ENCODE measurements at places on chromosomes 6 and 20.

DNA sequence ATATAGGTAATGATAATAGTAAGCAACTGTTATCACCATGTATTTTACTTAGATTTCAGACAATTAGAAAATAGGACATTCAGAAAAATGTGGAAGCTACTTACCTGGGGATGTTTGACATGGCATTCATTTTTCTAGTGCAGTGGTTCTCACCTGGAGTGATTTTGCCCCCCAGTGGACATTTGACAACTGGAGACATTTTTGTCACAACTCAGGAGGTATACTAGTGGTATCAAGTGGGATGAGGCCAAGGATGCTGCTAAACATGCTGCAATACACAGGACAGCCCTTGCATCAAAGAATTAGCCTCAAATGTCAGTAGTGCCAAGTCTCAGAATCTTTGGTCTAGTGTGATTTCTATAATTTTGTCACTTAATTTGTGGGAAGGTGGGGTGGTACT is 36.1 kb downstream of the NUS1 start:
- no peak for DNase-seq

DNA sequence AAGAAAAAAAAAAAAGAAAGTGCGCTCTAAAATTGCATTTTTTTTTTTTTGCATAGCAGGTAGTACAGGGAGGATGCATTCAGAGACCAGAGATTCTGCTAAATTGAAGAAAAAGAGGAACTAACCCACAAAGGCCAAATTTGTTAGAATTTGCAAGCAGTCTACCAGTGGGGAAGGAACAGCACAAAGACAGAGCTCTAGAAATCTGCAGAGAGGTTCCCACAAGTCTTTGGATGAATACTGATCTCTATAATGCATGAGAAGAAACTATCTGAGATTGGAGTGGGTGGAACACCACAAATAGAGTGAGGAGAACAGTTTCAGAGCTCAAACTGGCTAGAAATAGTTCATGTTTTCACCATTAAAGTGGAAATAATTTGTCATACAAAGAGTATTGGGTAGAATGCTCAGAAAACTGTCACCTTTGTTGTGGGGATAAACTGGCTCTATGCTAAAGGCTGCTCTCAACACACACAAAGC is 79.6 kb upstream of the AHI1 start:
- DNase-seq = no peak

- DNase-seq = peak; percentile 47
Measured at GRCh38 chr6:108497883-108498282, 62.8 kb upstream of the FOXO3 start.

GRCh38 chr6:41705996-41706835 is 29.2 kb downstream of the TFEB start:
- peak; percentile 61 for DNase-seq

DNA sequence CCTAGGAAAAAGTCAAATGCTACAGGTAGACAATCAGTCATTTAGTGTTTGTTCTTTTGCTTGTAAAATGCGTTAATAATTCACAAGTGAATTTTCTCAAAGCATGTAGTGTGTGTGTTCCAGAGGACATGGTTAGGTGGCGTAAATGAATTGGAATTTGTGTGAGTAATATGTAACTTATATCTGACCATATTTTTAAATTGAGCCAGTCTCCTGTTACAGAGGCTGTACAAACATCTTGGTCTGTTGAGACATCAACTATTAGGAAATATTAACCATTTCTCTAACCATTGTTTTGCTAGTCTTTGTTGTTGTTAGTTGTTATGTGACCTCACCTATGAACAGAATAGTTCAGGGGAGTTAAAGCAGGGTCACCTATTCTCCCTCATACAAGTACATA is 22.7 kb downstream of the MCM8 start:
- DNase-seq = no peak

DNA sequence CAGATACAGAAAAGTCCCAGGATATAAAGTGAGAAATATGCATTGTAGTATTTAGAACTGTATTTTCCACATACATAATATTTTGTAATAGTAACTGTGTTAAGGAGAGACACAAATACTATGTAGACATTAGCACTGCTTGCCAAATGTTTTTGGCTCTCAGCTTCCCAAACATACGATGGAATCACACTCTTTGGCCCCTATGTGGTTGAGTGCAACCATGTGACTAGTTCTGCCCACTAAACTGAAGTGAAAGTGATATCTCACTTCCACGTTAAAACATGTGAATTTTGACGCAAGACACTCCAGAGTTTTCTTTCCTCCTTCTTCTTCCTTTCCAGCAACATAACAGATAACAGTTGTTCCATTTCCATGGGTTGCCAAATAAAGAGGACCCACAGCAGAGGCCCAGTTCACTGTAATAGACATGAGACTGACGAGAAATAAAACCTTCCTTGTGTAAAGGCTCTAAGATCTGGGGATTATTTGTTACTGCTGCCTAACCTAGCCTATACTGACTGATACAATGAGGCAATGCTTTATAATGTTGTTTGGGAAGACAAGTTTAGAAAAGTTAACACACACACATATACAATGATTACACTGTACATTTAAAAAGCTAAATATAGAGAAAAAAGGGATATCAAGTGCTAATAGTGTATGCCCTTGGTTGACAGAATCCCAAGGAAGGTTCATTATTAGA is 97.2 kb downstream of the PTPRT start:
- DNase-seq = no peak

DNA sequence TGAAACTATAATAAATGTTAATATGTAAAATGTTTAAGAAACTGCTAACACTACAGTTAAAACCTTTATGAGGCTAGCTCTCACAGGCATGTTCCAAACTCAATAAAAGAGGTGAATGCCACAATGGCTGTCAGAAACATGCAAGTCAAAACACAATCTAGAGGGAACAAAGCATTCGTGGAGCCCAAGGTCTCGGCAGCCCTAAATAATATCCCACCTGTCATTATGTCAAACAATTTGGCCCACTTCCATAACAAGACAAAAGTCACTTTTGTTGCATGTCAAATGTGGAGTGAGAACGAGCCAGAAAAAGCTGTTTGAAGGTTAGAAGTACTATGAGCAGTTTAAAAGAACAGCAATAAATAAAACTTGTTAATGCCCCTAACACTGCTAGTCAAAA is 181.9 kb downstream of the GMDS start:
- no peak for DNase-seq

GRCh38 chr6:33126101-33126714 is 50.4 kb downstream of the HLA-DPB1 start:
- DNase-seq = peak; percentile 25

DNA sequence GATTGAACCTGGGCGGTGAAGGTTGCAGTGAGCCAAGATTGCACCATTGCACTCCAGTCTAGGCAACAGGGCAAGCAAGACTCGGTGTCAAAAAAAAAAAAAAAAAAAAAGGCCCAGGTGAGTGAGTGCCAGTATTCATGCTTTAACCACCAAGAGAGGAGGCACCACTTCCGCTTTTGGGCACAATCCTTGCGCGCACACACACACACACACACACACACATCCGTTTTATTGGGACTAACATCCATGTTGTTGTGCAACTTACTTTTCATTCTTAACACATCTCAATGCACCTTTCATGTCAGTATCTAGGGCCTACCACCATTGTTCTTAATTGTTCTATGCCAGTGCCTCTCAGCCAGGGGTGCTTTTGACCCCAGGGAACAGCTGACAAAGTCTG is 263.0 kb downstream of the CDC5L start:
- DNase-seq = no peak

DNA sequence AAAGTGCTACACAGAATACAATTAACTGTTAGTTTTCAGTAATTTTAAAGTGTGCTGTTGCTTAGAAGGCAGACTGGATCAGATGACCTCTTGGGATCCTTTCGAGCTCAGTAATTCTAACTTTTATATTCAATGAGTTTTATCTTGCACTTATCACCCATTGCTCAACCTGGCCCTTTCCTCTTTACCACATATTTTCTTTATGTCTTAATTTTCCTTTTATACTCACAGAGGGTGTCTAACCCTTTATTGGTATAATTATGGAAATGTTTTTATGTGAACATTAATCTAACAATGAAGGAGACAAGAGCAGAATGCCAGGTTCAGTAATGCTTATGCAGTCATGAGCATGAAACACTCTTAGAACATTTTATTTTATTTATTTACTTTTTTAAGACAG is 39.7 kb upstream of the CARMIL1 start:
- no peak for DNase-seq

DNA sequence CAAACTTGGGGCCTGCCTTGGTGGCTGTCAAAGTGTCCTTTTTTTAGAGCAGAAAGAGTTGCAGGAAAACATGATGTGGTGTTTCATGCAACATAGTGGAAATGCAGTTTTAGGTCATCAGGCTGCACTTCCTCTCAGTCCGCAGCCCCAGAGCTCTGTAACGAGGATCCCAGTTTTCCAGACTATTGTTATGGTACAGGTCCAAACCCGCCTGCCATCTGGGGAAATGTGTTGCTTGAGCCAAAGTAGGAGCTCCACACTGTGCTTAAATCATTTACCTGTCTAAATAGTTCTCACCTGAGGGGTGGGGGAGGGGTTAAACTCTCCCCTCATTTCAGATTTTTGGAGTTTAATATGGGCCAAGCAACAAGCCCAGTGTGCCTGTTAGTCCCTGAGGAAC is 59.8 kb downstream of the GOPC start:
- DNase-seq = no peak

- peak; percentile 90 for DNase-seq
Measured at GRCh38 chr20:19735446-19735845, 22.6 kb upstream of the RIN2 start.

GRCh38 chr6:12916420-12917136 is 200.0 kb downstream of the PHACTR1 start:
- no peak for DNase-seq

- DNase-seq = peak; percentile 88
Measured at GRCh38 chr6:43608310-43608763, 20.7 kb downstream of the GTPBP2 start.
